ENCODE measurements at places on chromosomes 5 and 9. TPM values are rescaled to one million over a fixed set of nuclear protein-coding genes. Genes with fewer than 3 reads are reported as not detected.

DNA sequence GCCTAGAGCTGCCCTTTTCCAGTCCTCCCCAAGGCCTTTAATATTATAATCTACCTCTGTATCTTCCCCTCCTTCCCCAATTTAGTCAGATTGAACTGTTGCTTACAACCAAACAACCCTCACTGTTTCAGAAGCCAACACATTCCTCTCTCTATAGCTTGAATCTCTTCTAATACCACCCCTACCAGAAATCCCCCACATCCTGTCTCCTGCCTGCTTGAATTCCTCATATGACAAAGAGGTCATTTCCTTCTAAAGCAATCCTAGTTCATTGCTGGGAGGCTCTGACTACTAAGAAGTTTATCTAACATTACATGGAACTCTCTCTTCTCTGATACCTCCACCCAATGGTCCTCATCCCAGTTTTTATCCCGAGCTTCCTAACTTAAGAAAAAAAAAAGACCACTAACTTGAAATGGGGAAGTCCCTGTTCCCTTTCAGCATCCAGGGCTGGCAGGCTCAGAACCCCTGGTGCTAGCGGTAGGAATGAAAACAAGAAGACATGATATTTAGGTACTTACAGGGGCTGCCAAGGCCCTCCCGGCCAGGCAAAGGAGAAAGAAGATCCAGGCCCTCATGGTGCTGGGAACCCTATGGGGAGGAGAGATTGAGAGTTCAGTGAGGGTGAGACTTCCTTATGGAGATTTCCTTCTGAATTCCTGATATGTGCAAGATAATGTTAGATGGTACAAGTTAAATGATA, 11.0 kb downstream of the SPARC start:
- DNase-seq, result no peak

Gene C5orf58
- total RNA-seq, result not detected

DNA sequence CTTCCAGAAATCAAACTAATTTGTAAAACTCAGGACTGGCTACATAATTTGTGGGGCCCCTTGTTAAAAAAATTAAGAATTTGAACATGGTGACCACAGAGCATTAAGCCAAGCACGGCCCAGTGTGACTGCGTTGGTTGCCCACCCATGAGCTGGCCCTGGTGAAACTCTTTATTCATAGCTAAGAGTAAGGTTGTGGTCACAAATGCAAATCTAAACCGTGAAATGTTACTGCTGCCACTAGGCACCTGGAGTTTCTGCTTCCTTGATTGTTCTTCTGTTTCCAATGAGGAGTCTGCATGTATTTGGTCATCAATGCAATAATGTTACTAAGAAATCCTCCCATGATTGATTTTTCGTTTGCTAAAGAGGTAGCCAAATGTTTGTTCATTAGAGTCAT, 4.2 kb downstream of the GCNT1 start:
- no peak for DNase-seq

Gene MTAP
- total RNA-seq, result 17.2 TPM

DNA sequence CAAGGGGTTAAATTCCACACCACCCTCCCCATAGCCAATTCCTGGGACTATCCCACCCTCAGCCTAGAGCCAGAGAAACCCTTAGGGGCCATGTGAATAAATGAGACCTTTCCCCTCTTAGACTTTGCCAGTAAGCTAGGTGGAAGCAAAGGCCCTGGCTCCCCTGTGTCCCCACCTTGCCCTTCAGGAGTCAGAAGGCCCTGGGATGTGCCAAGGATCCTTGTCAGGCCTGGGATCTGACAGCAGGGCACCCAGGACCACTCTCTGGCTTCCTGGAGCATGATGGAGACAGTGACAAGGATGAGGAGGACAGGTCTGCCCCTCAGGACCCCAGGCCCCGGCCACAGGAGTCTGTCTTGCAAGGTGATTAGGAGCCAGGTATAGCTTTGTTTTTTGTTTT, 125.0 kb upstream of the HAND1 start:
- no peak for DNase-seq

DNA sequence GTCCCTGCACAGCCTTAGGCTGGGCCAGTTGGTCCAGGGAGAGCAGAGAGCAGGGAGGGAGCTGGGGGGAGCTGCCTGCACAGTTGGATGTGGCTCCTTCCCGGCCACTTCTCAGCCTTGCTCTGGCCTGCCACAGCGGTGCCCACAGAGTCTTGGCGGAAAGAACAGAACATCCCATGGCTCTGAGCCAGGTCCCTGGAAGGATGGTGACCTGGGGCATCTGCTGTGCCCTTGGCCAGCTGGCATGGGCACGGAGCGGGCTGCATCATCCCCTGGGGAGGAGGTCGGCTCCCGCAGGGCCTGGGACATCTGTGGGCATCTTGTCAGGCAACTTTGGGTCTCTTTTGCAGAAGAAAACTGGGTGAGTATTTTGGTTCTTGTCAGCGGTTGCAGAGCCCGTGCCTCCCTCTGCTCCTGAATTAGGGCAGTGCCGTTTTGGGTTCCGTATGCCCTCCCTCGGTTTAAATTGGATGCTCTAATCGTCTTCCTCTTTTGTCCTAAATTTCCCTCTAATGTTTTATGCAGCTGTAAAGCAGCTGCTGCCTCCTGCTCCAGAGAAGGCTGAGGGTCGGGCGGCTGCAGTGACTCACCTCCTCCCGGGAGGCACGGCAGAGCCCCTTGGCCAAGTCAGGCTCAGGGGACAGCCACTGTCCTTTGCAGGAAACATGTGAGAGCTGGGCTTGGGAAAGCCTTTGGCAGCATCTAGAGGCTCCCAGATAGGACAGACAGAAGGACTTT, 10.5 kb upstream of the NACC2 start:
- DNase-seq, result no peak

- no peak for DNase-seq
Measured at GRCh38 chr5:6340100-6340499, 38.2 kb downstream of the MED10 start.

Gene TBC1D9B
- total RNA-seq, result 67.5 TPM

Gene PCDHB5
- total RNA-seq, result not detected

Gene CNTLN
- 0.25 TPM for total RNA-seq

DNA sequence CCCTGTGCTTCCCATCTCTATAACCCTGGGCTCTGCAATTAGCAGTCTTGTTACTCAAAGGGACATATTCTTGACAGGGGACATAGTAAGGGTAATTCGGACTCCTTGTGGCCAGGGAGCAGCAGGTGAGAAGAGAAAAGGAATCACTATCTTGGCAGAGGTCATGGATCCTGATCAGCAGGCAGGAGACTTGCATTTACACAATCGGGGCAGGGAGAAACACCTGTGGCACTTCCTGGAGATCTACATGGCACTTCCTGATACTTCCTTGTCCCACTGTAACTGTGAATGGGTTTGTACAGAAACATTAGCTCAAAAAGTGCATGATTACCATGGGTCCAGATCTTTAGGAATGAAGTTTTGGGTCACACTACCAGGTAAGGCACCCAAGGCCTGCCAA, 29.2 kb downstream of the DEPDC1B start:
- DNase-seq, result no peak

GRCh38 chr9:89749500-89750116, 144.8 kb downstream of the GADD45G start:
- DNase-seq, result no peak

Gene TXNDC8
- total RNA-seq, result not detected

Gene ANKRD33B
- 1.3 TPM for total RNA-seq

DNA sequence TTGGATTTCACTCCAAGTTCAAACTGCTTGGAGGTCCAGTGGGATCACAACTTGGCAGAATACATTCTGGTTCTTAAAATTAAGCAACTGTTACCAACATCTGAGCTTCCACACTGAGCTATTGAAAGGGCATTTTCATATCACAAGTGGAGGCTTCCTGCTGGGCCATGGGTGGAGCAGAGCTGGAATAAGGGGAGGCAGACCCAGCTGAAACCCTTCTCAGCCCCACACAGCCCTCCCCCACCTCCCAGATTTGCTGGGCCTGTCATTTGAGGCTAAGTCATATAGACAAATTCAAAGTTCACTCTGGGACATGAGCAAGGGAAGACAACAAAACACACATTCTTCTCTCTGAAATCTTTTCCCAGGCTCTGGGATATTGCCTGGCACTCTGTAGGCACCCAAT, 79.9 kb downstream of the ACTL7B start:
- DNase-seq, result no peak

GRCh38 chr5:167452136-167452535, 839.3 kb upstream of the WWC1 start:
- DNase-seq, result no peak

Gene RANBP3L
- total RNA-seq, result not detected

Gene MYOZ3
- not detected for total RNA-seq

DNA sequence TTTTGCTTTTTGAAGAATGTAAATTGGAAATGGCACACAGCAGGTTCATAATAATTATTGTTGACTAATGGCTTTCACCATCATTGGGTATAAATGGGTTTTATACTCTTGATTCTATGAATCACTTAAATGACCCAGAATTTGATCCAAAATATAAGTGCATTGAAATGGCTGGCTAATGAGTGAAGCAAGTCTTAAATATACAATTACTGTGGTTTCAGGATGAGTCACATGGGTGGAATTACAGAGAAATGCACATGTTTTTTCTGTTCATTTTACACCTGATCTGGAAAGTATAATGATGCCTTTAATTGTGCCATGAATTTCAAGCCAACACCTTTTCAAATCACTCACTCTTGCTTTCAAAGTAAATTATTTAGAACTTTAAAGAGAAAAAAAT, 380.8 kb upstream of the CD180 start:
- no peak for DNase-seq

- no peak for DNase-seq
Measured at GRCh38 chr5:107431998-107432397, 238.7 kb downstream of the EFNA5 start.

Gene ABCA2
- 80.1 TPM for total RNA-seq

GRCh38 chr9:4508907-4509589, 18.8 kb downstream of the SLC1A1 start:
- no peak for DNase-seq

DNA sequence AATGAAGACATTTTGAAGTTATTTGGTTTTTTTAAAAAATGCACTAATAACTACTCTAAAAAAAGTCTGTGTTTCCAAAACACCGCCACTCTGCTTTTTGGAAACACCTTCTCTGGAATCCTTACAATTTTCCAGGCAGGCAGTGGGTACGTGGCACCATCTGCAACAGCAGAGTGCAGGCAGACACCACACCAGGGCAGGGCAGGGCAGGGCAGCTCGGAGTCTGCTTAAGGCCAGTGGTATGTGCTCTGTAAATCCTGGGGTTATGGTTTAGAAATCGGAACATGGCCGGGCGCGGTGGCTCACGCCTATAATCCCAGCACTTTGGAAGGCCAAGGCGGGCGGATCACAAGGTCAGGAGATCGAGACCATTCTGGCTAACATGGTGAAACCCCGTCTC, 97.6 kb downstream of the TLE1 start:
- no peak for DNase-seq

GRCh38 chr5:149521739-149522685, 29.2 kb downstream of the CSNK1A1 start:
- no peak for DNase-seq

GRCh38 chr5:31827867-31828266, 188.9 kb downstream of the PDZD2 start:
- DNase-seq, result no peak

DNA sequence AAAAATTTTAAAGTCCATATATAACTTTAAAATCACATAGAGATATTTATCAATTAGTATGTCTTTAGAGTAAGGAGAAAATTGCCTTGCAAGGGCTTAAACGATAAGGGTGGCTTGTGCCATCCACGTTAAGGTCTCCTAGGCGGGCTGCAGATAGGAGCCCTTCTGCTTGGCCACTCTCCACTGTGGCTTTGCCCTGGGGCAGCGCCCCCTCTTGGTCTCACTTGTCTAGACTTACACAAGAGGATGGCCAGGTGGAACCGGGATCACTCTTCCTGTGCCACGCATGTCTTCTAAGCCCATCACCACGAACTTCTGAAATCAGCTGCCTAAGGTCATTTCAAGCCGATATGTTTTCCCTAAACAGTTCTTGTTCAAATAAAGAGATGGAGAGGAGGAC, 2.9 kb downstream of the FPGS start:
- no peak for DNase-seq

DNA sequence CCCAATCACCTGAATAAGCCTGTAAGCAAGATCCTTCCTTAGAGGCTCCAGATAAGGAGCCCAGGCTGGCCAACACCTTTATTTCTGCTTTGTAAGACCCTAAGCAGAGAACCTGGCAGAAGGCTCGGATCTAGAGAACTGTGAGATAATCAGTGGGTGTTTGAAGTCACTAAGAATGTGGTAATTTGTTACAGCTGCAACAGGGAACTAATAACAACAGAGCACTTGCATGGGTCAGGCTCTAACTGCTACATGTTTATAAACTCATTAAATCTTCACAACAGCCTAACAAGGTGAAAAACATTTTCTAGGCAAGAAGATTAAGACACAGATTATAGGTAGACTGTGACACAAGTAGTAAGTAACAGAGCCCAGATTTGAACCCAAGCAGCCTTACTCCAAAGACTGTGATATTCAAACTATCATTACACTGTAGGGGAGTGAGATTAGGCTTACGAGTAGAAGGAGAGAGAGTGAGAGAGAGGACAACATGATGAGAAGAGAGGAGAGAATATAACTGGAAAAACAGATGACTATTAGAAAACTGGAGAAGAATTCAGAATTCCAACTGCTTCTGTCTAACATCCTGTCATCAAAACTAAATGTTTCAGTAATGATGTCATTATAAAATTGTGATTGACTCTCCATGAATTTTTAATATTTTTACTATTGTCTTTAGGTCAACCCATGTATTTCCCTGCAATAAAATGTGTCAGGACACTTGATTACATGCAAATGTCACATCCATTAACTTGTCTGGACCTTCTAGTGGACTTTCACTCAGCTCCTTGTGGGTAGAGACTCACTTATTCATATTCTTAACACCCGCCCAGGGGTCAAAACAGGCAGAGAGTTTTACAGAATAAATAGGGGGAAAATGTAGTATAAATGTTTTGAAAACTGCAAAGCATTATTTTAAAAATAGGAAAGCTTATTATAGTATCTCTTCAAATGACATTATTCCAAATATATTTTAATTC, 290.9 kb upstream of the RGMB start:
- no peak for DNase-seq

DNA sequence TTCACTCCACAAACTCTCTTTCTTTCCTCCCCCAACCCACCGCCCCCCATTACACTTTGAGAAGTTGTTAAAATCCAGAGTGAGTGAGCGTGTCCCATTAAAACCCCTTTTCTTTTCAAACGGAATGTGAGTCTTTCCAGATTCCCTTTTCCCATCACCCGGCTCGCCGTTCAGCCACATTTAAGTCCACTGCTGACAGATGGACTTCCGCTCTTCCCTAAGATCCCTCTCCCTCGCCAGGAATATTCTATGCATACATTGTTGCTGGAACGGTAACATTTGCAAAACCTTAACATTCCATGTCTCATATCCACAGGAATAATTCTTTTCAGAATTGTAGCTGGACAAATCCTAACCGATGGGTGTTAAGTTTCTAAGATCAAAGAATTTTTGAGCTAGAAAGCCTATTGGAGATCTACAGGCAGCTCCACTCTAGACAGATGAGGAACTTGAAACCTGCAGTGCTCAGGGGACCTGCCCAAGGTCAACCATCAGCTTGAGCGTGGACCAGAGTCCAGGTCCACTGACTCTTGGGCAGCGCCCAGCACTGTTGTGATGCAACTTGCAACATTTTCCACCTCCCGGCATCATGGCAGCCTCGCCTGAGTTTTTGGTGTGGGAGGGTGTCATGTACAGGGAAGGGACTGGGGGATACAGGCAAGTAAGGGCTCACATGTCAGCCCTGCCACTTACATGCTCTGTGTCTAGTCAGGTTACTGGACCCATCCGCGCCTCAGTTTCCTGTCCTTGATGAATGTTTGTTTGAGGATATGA, 500.1 kb downstream of the CCDC171 start:
- no peak for DNase-seq
